Activated naive CD8-positive, alpha-beta T cell treated with anti-CD3 and anti-CD28 coated beads for 36 hours (primary cell): ENCODE measurements at places on chromosomes 16 and 17.

DNA sequence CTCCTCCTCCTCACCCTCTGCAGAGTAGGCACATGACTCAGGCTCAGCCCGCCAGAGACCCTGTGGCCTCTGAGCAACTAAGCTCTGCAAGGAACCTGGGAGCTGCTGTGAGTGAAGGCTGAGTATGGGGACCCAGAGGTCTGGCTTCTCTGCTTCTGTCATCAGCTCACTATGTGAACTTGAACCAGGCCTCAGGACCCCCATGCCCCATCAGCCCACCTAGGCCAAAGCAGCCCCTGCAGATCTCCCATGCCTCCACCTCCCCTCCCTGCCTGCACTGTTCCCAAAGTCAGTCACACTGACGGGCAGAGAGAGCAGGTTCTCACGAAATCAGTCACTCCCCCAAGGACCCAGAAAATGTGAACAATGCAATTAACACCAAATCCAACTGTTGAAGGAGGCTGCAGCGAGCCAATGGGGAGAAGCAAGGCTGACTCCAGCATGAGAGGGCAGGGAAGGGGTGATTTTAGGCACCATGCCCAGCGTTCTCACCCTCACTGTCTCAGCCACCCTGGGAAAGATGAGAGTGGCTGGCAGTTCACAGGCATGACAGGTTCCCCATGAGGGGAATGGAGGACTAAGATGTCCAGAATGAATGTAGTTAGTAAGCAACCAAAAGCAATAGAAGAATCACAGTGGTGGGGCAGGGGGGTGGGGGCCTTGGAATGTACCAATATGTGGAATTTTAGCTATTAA is 60.6 kb downstream of the BEAN1 start:
- no peak for DNase-seq

DNA sequence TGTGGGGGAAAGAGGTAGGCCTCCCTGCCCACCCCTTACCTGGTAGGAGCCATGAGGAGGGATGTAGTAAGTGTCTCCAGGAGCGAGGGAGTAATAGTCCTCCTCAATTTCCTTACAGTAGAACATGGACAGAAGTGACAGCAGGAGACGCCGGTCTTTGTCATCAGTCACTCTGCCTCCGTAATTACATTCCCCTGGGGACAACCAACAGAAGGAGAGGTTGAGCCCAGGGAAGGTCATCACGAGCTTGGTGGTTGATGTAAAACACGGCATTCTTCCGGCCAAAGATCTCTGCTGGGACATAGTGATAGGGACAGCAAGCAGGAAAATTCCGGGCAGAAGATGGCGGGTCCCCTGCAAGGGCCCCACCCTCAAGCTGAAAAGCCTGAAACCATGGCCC is 47.9 kb downstream of the LYRM1 start:
- no peak for DNase-seq

DNA sequence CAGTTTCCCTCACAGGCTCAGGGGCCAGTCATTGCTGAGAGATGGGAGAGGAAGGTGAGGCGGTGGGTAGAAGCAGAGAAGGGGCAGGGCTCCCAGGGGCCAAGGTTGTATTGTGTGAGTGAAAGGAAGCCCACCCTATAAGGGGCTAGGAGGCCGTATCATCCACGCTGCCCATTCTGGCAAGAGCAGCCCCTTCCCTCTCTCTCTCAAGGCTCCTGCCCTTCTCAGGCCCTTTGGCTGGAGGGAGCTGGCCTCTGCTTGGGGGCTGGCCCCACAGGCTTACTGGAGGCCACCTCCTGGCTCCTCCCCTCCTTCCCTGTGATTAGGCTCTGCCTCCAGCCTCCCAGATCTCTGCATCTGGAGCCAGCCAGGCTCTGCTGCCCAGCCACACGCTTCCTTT is 7.6 kb downstream of the TBKBP1 start:
- DNase-seq: no peak

DNA sequence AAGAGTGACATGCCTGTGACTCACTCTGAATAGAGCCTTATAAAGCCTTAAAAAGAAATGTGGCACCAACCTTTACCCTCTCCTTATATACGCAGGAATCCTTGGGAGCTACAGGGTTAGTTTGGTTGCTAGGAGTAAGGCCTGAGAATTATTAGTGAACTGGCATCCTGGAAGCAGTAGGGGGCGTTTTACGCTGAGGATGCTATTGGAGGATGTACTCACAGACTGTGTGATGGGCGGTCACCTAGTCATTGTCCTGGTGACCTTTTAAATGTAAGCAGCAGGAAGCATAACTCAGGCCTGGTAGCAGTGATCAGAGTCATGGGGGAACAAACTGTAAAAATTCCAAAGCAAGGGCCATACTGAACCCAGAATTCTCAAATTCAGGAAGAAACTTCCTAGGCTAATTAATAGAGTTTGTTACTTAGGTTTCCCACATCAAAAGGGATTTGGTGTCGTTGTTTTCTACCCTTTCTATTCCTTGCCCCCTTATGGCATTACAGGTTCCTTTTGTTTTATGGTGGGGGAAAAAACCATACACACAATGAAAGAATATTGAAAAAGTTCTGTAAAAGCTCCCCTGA is 153.8 kb downstream of the SNX11 start:
- no peak for DNase-seq

DNA sequence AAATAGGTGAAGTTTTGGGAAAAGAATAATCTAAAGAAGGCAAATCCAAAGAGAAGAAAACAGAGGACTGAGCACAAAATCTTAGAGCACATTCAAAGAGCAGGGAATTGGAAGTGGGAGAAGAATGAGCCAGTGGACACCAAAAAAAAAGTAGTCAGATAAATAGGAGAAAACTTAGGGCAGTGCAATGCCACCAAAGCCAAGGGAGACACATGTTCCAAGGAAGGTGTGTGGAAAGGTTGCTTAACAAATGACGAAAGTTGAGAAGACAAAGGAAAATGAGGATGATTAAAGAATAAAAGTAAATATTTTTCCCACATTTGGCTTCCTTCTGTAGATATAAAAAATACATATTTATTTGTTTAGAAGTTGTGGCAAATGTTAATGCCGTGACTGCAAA is 237.6 kb downstream of the TANC2 start:
- DNase-seq: no peak

GRCh38 chr16:88634141-88634993 is 4.0 kb upstream of the IL17C start:
- peak; percentile 70 for DNase-seq

DNA sequence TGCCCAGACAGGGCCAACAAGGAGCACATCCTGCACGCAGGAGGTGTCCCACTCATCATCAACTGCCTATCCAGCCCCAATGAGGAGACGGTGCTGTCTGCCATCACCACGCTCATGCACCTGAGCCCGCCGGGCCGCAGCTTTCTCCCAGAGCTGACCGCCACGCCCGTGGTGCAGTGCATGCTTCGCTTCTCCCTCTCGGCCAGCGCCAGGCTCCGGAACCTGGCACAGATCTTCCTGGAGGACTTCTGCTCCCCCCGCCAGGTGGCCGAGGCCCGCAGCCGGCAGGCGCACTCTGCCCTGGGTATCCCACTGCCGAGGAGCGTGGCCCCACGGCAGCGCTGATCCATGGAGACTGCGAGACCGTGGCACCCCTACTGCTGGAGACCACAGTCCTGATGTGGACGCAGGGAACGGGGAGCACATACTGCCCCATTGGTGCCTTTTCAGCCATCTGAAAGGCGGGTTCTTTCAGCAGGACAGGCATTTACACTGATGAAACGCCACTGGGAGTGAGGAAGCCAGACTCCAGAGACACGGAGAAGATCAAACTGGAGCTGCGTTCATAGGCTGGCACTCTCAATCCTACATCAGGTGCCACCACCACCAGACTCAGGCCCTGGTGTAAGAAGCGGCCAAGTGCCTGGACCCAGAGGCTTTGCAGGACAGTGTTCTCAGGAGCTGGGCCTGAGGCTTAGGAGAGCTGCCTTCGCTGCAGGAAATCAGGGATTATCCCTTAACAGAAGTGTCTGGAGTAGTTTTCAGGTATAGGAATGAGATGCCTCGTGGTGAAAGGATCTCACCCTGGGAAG is 2.6 kb downstream of the NT5C start:
- no peak for DNase-seq
